Dermis lymphatic vessel endothelial cell (primary cell): ENCODE measurements at places on chromosomes 13 and 19. TPM values are rescaled to one million over a fixed set of nuclear protein-coding genes. Genes with fewer than 3 reads are reported as not detected.

TTYH1 gene
- total RNA-seq: not detected in 2 replicates

ADAMTS10 gene
- 11.1 TPM in 2 replicates for total RNA-seq

SAFB2 gene
- 24.6 and 30.2 TPM in 2 replicates for total RNA-seq

MYO1F gene
- total RNA-seq: 0.26 and 0.54 TPM in 2 replicates
